ENCODE measurements at places on chromosomes 1 and 21.

DNA sequence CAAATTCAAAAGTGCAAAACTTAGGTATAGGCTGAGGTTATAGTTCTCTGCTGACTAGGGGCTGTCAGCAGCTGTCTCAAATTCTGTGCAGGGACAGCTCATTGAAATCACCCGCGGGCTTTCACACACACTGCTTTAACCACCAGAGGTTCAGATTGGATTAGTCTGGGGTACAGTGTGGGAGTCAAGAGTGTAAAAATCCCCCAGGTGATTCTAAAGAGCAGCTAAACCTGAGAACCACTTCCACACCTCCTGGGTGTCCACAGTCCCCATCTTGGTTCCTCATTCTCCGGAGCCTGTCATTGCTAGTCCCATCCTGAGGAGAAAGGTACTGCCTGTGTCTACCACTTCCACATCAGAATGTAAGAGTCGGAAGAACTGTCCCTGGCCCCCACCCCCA lies 9.9 kb upstream of the TDRD10 start:
- H3K27me3 ChIP-seq, result peaks cover 3% of the 10 kb centered on the region
- peaks cover 25% of the 10 kb centered on the region for H3K4me1 ChIP-seq
- H3K27ac ChIP-seq, result no peak overlapping the region
- H3K36me3 ChIP-seq, result no peaks in the 10 kb centered on the region
- DNase-seq, result no peak
- no peak overlapping the region for H3K4me3 ChIP-seq

- H3K27ac ChIP-seq, result no peak within 1 kb of the TSS
- H3K4me3 ChIP-seq, result peak within 1 kb of the TSS; percentile 83
- no peaks in the 10 kb centered on the region for H3K36me3 ChIP-seq
- H3K27me3 ChIP-seq, result peaks cover 60% of the 10 kb centered on the region
- peak; percentile 60 for DNase-seq
Measured at GRCh38 chr21:32412162-32413014, at the start of gene EVA1C. Gene EVA1C (plus strand): TSS chr21:32412706. CDS start chr21:32412854, 148 bp downstream.

DNA sequence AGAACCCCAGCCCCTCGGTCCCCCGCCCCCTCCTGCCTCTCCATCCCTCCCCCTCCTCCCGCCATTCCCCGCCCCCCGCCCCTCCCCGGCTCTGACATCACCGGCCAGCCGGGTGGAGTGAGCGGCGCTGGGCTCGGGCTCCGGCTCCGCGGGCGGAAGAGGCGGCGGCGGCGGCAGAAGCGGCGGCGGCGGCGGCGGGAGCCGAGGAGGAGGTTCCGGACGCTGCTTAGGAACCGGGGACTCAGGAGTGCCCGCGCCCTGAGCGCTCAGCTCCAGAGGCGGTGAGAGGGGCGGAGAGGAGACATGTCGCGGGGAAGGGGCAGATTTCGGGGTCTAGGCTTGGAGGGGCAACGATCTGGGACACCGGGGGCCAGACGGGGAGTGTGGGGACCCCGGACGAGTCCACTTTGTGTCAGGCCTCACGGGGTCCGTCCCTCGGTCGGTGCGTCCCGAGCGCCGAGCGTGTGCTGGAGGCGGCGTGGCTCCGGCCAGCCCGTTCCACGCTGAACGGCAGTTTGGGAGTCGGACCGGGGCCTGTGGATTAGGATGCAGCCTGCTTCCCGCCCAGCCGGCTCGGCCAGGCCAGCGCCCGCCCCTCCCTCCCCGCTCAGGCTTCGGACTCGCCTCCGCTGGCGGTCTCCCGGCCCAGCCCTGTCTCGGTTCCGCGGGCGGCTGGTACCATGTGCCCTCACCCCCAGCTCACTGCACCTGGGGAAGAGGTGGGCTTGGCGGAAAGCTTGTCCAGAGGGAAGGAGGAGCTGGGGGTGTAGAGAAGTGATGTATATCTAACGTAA lies at the start of gene PEA15:
Gene PEA15 (plus strand): TSS at position 143 of the 794 bp plus-strand sequence. CDS start 6,161 bp downstream, outside the sequence.
- no peaks in the 10 kb centered on the region for H3K27me3 ChIP-seq
- H3K36me3 ChIP-seq, result peaks cover 10% of the 10 kb centered on the region
- peaks cover 55% of the 10 kb centered on the region for H3K4me1 ChIP-seq
- H3K27ac ChIP-seq, result no peak within 1 kb of the TSS

DNA sequence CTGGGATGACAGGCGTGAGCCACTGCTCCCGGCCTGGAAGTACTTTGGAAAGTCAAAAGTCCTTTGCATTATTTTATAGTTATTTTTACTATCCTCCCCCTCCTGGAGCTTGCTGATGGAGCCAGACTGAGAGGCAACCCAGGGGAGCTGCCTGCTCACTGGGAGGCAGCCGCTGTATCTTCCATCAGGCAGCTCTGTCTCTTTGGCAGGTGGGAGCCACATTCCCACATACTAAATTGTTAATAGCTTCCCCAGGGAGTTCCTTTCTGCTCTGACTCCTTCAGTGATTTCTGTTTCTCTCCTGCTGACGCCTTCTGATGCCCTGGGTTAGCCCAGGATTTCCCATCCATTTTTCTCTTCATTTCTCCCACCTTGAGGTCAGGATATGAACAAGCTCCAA lies 4.9 kb upstream of the OPRD1 start:
- peaks cover 3% of the 10 kb centered on the region for H3K36me3 ChIP-seq
- peak overlapping the region; percentile 50 for H3K27ac ChIP-seq

DNA sequence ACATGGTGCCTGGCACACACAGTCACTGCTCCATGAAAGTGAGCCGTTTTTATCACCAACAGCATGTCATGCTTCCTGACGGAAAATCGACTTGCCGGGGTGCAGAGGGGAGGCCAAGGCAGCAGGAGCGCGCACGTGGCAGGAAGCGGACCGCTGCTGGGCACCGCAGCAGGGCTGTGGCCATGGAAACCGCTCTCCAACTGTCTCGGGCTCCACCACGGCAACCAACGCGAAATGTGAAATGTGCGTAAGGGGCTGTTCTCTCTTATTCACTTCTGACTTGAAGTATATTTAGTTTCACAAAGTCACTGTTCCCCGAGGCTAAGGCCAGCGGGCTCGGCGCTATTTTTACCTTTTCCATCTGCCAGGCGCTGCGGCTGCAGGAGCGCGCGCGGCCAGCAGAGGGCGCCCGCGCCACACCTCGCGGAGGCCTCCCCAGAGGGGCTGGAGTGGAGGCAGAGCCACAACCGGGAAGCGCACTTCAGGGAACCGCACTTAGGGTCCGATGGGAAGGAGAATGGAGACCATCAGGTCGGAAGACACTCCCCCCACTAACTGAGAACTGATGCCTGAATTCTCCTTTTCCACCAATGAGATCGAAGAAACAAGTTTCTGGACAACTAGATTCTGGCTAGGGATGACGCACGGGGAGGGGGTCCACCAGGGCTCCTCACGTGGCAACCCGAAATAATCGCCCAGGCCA lies 19.7 kb downstream of the RCC2 start:
- DNase-seq, result peak; percentile 88
- H3K27ac ChIP-seq, result peak overlapping the region; percentile 23
- peaks cover 40% of the 10 kb centered on the region for H3K4me1 ChIP-seq

DNA sequence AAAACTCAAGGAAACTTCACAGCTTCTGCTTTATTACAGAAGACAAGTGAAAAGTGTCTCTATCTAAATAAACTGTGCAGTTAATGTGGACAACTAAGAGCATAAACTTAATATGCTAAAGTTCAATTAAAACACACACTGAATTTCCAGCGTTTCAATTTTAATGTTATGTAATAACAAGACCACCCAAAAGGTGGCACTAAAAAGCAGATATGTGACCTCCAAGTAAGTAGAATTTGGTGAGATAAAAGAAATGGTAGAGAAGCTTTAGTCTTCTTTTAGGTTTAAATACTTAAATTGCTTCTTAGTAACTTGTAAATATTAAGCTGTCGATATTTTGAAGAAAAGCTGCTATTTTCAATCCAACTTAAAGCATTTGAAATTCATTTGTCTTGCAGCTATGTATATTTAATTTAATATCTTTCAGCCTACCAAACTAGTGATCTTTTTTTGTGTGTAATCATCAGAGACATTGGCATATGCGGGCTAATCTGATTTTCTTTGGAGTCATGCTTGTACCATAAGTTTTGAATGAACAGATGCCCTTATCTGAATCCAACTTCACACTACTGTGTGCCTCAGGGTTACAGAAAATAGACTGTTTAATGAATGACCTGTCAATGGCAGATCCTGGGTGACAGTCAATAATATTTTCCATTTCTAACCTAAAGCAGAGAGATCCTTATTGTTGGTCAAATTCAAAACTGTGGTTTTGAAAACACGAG lies 36.5 kb upstream of the ADAMTS1 start:
- no peak for DNase-seq
- H3K36me3 ChIP-seq, result no peaks in the 10 kb centered on the region
- H3K27me3 ChIP-seq, result no peaks in the 10 kb centered on the region
- H3K4me3 ChIP-seq, result no peak overlapping the region
- no peak overlapping the region for H3K27ac ChIP-seq
